Stimulated activated CD8-positive, alpha-beta memory T cell treated with anti-CD3 and anti-CD28 coated beads, Interleukin-4, amount 100 ng/mL, for 1 hour (primary cell): ENCODE measurements at places on chromosomes 2 and 18.

GRCh38 chr2:199457147-199458008 lies at the start of gene SATB2:
TSS of gene SATB2 (minus strand) at chr2:199457939. CDS start at chr2:199456037, 1,902 bp downstream.
- DNase-seq, result no peak

- no peak for DNase-seq
Observed at GRCh38 chr18:3823073-3823472, 373.1 kb downstream of the TGIF1 start.

GRCh38 chr2:62787386-62787785 lies 81.9 kb downstream of the EHBP1 start:
- no peak for DNase-seq

DNA sequence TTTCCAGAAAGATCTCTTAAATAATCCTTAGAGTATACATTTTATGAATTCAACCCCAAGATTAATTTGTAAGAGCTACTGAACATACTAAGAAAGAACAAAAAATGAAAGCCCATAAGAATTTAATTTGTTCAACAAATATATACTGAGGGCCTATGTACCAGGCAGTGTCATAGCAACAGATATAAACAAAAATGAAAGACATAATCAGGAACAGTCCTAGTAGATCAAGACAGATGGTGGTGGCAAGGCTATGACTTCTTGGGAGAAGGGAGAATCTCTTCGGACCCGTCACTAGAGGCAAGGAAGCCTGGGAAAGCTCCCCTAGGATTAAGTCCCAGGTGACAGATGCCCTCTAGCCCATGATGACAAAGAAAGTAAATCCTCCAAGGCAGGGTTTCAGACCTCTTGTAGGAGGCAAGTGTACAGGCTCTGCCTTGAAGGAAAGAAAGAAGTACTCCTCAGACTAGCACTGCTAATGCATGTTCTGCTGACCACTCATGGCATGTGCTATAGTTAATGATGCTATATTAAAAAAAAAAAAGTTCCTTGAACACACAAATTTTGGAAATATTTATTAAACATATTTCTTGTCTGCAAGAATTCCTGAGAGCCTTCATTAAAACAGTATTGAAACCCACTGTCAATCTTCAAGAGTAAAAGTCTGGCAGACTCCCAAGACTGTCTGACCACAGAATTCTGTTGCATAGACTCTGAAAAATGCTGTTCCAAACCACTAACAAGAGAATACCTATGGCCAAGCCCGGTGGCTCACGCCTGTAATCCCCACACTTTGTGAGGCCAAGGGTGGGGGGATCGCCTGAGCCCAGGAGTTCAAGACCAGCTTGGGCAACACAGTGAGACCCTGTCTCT lies 31.5 kb downstream of the NOL10 start:
- no peak for DNase-seq

DNA sequence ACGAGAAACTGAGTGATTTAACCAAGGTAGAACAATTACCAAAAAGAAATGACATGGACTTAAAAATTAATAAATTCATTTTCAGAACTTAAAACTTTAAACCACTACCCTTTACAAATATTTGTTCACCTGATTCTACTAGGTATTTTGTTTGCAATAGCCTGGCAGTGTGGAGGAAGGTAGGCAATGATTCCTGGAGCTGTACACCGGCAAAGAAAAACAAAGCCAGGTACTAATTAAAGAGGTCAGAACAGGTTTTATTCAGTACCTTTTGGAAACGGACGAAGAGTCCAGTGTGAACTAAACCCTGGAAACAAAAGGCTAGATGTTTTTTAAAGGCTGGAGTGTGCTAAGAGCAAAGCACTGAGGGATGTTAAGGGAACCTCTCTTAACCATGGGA lies 561.3 kb upstream of the FSHR start:
- no peak for DNase-seq

- DNase-seq, result no peak
Observed at GRCh38 chr2:3075991-3076340, 301.7 kb downstream of the EIPR1 start.
